ENCODE measurements at places on chromosomes 5 and 9.

DNA sequence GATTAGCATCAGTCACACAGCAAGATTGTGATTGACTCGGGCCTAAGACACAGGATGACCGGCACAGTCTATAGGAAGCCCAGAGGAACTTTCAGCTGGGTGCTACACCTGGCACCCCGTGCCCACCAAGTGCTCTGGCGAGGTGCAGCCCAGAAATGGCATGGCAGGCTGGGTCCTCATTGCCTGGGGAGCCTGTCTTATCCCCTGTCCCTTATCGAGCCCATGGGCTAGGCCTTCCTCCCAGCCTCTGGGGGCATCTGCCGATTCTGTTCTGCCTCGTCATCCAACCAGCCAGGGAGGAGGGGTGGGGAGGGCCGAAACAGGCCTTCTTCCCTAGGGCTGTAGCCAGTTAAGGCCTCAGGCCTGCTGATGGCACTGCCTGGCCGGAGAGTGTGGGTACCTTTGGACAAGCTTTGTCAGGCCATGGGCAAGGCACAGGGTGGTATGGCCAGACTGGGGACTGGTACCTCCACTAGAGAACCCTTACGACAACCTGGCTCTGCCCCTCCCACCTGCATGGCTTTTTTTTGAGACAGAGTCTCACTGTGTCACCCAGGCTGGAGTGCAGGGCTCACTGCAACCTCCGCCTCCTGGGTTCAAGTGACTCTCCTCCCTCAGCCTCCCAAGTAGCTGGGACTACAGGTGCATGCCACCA lies 1.6 kb downstream of the GRK6 start:
- DNase-seq: no peak

GRCh38 chr5:58066076-58066475 lies 393.8 kb downstream of the PLK2 start:
- DNase-seq: no peak

DNA sequence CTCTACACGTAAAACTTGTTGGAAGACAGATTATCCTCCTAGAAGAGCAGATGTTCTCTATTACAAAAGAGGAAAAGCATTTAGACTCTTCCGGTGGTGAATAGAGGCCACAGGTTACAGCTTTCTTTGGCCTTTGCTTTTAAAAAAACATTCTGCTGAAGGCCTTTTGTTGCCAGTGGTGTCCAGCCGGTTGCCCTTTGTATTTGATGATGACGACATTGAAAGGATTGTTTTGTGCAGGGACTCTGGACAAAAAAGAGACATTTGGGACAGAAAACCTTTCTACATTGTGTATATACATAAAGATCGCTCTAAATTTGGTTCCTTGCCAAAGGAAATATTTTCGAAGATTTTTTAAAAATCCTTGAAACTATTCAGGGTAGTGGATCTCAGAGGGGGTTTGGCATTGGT lies 180.3 kb downstream of the C9orf152 start:
- no peak for DNase-seq

DNA sequence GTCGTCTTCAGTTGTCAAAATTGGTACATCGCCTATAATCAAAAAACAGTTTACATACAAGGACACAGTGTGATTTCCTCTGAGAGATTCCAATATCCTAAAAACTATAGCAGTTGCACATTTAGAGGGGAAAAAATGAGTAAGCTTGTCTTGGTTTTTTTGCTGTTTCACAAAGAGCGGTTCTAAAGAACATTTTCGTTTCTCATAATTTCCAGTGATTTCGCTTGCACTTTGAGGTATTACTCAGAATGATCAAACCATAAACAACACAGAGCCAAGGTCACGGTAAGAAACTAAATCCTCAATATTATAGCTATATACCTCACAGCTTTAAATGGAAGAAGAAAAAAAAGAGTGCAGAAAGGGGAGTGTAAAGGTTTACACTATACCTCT lies 861 bp downstream of the MTX3 start:
- no peak for DNase-seq

DNA sequence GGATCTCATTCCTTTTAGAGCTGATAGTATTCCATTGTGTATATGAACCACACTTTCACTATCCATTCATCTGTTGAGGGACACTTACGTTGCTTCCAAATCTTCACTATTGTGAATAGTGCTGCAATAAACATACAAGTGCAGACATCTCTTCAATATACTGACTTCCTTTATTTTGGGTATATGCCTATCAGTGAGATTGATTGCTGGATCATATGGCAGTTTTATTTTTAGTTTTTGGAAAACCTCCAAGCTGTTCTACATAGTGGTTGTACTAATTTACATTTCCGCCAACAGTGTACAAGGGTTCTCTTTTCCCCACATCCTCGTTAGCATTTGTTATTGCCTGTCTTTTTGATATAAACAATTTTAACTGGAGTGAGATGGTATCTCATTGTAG lies 33.8 kb upstream of the LECT2 start:
- no peak for DNase-seq

- DNase-seq: no peak
These were observed 476.3 kb downstream of the RAB3C start for GRCh38 chr5:59058969-59059687.

DNA sequence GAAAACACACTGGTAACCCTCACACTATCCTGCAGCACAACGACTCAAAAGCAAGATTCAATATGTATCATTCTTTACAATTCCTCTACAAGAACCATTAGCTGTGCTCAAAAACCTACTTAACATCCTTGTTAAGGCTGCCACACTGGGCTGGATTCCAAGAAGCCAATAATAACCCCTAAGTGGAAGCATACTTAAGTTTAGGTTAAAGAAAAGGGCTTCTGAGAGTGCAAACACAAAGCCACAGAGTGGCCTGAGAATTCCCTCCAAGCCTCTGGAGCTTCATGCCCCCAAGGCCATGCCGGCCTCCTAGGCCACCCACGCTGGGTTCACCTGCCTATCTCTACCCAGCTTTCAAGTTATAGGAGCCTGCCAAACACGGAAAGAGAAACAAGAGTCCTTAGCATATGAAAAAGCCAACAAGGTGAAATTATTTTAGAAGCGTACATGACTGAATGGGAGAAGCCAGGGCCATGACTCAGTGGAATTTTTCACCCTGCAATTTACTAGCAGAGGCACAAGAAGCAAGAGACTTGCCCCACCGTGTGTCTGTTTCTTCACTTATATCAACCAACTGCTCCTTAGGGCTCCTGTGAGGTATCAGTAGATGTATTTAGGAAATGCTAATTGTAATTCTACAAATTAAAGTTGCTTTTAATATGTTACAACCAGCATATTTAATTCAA lies 293.0 kb downstream of the SPOCK1 start:
- no peak for DNase-seq

GRCh38 chr5:473551-474192 lies 30.7 kb downstream of the EXOC3 start:
- DNase-seq: peak; percentile 32

GRCh38 chr9:110278080-110278707 lies 21.9 kb upstream of the TXN start:
- no peak for DNase-seq

GRCh38 chr9:133932181-133932580 lies 59.9 kb downstream of the VAV2 start:
- DNase-seq: no peak

- DNase-seq: no peak
These were observed 272.4 kb downstream of the SLF1 start for GRCh38 chr5:94890907-94891306.

DNA sequence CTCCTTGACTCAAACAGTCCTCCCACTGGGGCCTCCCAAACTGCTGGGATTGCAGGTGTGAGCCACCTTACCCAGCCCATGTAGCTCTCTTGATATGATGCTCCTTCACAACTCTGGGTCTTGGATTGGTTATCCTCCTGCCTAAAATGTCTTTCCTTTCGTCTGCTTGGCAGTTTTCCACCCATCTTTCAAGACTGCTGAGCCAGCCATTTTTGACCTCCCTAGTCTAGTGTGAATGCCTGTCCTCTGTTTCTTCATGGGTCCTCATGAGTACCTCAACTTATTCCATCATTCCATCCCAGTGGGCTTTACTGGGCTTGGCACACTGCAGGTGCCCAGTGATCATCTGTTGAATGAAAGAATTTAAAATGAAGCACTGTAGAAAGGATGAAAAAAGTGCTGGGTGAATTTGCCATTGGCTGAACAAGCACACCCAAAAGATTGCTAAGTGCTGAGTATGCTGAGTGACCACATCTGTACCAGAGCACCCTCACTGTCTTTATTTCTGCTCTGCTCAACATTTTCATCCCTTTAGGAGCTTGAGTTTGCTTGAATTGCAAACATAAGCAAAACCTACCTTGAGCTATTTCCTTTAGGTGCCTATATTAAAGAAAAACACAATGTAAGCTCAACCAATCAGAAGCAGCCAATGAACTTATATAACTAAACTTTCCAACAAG lies 84.8 kb upstream of the FAM169A start:
- DNase-seq: no peak

DNA sequence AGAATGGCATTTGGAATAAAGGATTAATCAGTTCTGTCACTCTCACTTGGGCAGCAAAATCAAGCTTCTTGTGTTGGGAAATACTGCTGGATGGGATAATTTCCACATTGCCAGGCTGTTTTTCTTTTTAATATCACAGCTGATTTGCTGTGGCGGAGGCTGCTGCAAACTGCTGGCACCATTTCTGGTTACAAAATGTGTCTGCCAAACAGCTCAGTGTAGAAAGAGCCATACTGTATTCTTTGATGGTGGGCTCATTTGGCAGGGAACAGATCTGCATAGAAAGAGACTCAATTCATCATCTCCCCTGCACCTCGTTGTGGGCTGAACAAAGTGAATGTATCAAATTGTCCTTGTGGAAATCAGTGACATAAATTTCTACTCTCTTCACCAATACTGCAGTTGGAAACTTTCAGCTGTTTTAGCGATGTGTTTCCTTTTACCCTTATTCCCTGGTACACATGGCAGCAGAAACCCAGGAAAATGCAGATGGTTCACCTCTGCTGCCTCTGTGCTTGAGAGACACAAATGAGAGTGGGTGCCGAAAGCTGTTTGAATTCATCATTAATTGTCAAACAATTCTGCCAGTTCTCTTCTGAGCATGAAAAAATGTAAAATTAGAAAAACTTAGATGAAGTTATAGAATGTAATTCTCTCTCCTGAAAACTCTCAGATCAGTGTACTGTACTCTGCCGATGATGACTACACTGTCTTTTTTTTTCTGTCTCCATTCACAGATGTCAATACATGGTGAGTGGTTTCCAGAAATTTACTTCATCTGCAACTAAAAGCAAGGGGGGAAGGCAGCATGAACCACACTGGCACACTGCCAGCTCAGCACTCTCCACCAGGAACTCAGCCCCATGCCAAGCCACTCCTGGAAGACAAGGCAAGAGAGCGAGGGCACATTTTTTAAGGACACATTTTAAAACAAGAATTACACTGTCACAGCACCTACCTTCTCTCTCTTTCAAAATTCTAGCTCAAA lies 75.0 kb downstream of the HMHB1 start:
- DNase-seq: no peak

- no peak for DNase-seq
These were observed 541.4 kb downstream of the CSNK1G3 start for GRCh38 chr5:124053340-124053739.

DNA sequence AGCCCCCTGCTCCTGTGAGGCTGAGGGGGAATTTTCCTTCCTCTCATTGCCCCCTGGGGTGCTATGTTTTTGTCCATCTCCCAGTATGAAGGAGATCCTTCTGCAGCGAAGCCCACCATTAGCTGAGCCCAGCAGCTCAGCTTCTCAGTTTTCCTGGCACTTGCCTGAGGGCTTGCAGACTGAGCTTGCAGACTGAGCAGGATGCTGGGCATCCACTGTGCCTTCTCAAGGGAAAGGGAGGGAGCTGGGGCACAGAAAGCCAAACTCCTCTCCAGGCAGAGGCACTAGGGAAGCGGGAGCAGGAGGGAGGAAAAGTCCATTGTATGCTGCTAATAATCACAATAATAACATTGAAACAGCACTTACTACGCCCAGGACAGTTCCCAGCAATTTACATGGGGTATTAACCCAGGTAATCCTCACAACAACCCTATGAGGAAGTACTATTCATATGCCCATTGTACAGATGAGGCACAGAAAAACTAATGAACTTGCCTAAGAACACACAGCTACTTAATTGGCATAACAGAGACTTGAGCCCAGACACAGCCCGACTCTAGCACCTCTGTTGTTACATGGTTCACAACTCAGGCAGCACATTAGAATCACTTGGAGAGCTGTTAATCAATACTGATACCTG lies 86.9 kb upstream of the SSBP2 start:
- no peak for DNase-seq

DNA sequence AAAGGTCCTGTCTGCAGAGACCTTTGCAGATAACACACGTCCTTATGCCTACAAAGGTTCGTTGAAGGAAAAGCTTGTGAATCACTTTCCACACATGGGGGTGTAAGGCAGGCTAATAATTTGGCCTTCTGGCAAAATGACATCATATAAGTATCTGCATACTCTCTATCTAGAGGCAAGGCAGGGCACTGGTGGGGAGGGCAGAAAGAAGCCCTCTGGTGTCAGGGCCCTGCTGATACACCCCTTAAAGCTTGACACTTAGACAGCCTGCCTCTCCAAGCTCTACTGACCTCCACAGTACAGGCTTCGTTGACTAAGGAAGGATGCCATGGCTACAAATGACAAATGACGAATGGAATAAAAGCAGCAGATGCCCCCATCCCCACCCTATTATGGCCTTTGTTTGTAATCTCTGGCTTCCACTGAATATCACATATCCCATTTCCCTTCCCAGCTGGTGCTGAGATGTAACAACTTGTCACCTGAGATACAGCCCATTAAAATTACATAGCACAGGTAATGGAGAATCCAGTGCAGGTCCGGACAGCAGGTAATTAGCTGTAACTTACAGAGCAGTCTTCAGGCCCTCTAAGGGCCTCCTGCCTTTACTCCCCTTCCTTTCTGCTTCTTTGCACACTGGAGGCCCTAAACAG lies 76.9 kb upstream of the IFNK start:
- DNase-seq: no peak

DNA sequence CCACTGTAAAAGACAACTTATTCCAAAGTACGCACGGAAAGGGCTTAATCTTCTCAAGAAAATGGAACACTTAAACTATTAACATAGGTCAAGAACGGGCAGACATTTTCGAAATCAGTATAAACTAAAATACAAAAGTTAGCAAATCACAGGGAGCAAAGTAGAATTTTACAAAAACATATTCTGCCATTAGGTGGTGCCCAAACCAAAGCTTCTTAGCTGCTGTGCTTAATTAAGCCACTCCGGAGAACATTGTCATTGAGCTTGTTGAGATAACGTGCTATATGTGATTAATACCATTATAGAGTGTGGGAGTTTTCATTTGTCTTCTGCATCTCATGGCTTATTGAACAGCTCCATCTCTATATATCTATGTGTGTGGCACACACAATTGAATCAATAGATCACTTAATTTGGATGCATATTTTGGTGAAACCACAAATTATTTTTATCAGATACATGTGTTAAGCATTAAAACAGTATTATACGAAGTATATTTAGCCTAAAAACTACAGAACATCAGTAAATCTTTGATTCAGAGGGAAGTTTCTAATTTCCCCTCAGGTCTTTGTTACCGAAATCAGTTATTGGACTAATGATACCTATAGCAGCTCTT lies 23.4 kb downstream of the UBLCP1 start:
- no peak for DNase-seq

- DNase-seq: no peak
These were observed 121.7 kb downstream of the ADAMTS6 start for GRCh38 chr5:65359981-65360380.

Measured in activated naive CD4-positive, alpha-beta T cell (primary cell).